Heart right ventricle (tissue), 16 donors: ENCODE measurements at places on chromosomes 2 and 18. TPM values are rescaled to one million over a fixed set of nuclear protein-coding genes. Genes with fewer than 3 reads are reported as not detected.

WDR35 gene
- 2.5 TPM for polyA plus RNA-seq

ATP6V1B1 gene
- 0.28 TPM for polyA plus RNA-seq

AP1S3 gene
- 0.12 TPM for polyA plus RNA-seq

SPTBN1 gene
- 91.1 TPM for polyA plus RNA-seq

RAMP1 gene
- 1,549 TPM for polyA plus RNA-seq

SLC5A7 gene
- 0.04 TPM for polyA plus RNA-seq

REG1B gene
- polyA plus RNA-seq: 0.23 TPM

SETBP1 gene
- 1.6 TPM for polyA plus RNA-seq

KCNE4 gene
- 2.4 TPM for polyA plus RNA-seq

SLC19A3 gene
- polyA plus RNA-seq: 0.81 TPM

TRMT61B gene
- polyA plus RNA-seq: 54.1 TPM
